ENCODE measurements at places on chromosomes 4 and X.

DNA sequence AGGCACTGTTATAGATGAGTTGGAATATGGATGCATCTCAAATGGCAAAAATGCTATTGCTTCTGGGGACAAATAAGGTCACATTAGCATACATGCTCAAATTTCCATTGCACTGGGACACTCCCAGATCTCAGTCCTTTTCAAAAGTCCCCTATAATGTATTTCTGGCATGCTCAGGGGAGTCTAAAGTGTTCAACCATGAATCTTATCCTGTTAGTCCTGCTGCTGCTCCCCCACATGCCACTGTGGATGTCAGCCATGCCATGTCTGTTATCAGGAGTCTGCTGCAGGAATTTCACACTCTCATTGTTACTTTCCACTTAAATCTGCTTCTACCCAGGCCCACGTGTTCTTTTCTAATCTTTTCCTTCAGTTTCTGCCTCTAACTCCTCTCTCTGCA is 1000.6 kb downstream of the CCSER1 start:
- DNase-seq, result no peak

DNA sequence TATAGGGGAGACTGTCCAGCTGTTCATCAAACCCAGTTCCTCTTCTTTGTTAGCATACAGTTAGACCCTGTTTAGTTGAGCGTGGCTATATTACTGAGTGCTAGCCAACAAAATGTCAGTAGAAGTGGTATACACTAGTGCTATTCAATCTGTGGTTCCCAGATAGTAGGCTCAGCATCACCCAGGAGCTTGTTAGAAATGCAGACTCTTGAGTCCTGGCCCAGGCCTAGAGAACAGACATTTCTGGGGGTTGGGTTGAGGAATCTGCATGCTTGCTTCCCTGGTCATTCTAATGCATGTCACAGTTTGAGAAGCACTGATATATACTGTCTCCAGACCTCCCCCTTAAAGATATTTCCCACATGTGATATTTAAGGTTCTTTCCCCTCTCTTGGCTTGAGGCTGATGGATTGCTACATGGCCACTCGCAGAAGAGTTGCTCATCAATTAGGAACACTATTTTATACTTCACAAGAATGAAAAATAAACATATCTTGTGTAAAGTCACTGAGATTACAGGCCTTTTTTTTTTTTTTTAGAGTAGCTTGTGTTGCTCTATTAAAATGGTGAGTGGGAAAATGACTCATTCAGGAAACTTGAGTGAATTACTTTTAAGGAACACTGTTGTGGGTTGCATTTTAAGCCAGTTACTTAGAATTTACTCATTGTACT is 289.0 kb downstream of the STIM2 start:
- DNase-seq, result peak; percentile 86

DNA sequence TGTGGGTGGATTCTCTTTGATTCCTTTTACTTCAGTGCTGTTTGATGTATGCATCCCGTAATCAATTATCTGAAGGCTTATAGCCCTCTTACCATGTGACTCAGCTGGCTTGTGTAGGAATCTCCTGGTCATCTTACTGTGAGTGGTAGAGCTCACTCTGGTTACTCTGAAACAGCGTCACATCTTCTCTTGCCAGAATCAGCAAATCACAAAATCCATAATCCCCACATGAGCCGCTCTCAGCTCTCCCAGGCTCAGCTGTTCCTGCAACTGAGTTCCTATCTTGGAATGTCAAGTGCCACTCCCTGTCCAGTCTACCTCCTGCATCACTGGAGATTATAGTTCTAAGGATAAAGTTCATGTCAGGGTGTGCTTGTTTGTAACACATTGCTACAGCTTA is 278.0 kb downstream of the FBXO8 start:
- DNase-seq, result no peak

DNA sequence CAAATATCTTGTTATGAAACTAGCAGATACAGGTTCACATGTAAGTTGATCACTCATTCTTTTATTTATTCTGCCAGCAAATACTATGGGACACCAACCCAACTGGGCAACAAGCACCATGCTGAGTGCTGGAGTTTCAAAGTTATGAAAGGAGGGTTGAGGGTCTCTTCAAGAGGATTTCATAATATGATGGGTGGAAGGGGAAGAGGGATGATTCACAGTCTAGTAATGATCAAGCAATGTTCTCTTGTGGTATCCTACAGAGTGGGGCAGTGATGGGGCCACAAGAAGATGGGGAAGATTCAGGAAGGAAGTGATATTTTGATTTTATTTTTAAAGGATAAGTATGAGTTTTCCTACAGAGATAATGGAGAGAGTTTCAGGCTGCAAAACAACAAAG is 46.2 kb upstream of the TXK start:
- peak; percentile 19 for DNase-seq

DNA sequence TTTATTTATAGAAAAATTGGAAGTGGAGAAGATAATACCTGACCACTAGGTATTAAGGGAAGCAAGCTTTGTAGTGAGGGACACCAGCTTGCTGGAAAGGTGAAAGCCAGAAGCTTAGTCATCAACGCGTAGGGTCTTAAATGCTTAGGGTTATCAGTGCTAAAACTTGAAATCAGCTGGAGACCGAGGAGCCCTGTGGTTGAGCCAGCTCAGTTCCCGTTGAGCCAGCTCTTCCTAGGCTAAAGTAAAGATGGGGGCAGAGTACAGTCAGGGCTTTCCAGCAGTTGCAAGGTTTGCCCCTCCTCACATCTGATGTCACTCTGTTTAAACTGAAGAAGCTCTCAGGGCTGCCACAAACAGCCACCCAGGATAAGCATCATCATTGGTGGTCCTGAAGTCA is 240.7 kb downstream of the DCLK2 start:
- no peak for DNase-seq
